Left colon (tissue), 2 donors: ENCODE measurements at places on chromosomes 6 and 20.

DNA sequence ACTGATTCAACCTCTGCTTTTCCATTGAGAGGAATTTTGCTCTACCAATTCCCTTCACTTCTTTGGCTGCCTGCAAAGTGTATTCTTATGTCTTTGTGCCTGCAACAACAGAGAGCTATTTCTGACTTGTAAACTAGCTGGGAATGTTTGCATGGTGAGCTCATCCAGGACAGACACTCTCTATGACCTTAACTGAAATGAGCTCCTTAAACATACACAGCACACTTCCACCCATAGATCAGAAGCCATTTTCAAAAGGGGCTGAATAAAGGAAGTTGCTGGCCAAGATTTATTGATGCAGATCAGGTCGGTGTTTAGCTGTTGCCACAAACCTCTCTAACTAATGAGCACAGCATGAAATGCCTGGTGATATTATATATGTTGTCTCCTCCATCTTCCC, 377.7 kb downstream of the BTBD9 start:
- no peak for DNase-seq

GRCh38 chr20:44428174-44429016, 47.3 kb upstream of the TTPAL start:
- no peak for DNase-seq

DNA sequence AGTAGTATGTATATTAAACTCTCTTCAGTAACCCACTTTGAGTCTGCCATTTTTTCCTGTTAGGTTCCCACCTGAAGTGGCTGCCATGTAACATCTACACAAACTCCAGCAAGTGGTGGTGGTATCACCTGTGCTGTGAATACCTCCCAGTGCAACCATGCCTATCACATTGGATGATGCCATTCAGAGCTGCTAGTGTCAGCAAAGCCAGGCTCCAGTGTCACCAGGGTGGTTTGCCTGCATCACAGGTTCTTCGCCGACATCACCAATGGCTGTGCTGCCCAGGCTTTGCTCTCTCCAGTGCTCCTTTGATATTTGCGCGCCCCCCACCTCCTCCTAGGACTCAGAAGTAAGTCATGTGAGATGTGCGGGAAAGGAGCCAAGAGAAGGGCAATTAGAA, 162.6 kb upstream of the FOXA2 start:
- DNase-seq: no peak

- DNase-seq: no peak
These were observed 101.5 kb downstream of the ZFP64 start for GRCh38 chr20:52090035-52090434.

- DNase-seq: no peak
These were observed 142.5 kb upstream of the HDDC2 start for GRCh38 chr6:125444006-125444923.

- DNase-seq: no peak
These were observed 143.9 kb downstream of the ANKRD60 start for GRCh38 chr20:58084566-58084965.

DNA sequence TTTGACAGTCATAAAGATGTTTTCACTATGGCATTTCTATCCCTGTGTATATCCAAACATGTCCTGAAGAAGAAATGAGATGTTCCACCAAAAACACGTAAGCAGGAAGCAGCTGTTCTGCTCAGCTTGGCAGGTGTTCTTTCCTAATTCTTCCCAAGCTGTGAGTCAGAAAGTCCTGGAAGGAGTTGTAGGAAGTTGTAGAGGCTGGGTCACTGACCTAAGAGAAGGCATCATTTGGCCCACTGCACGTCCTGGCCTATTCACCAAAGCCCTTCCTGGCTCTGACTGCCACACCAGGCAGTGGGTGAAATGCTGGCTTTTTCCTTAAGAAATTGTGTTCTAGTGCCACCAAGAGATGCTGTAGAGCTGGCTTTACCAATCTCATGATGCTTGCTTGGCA, 40.3 kb downstream of the STX11 start:
- no peak for DNase-seq

GRCh38 chr6:116485559-116486184, 24.5 kb downstream of the CALHM6 start:
- DNase-seq: no peak
